ENCODE measurements at places on chromosomes 6 and 20.

- no peak for DNase-seq
Observed at GRCh38 chr20:48897305-48898010, 24.1 kb upstream of the ARFGEF2 start.

GRCh38 chr20:52118016-52118623, 73.5 kb downstream of the ZFP64 start:
- no peak for DNase-seq

DNA sequence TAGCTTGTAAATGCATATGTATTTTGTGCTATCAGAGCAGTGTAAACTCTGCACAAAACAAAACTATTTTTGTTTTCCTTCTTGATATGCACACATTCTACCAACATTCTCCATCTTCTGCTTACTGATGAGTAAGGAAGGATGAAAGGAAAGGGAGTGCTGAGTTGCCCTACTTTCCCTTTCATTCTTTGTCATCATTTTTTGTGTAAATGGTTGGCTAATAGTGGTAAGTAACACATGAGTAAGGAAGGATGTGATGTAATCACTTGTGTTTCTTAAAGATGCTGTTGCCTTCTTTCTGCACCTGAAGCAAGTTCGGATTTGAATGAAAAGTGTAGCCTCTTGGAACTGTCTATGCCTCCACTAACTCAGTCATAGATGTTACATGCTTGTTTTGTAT, 4.6 kb upstream of the REV3L start:
- no peak for DNase-seq

- DNase-seq = no peak
Observed at GRCh38 chr6:22392711-22393110, 95.9 kb upstream of the PRL start.

DNA sequence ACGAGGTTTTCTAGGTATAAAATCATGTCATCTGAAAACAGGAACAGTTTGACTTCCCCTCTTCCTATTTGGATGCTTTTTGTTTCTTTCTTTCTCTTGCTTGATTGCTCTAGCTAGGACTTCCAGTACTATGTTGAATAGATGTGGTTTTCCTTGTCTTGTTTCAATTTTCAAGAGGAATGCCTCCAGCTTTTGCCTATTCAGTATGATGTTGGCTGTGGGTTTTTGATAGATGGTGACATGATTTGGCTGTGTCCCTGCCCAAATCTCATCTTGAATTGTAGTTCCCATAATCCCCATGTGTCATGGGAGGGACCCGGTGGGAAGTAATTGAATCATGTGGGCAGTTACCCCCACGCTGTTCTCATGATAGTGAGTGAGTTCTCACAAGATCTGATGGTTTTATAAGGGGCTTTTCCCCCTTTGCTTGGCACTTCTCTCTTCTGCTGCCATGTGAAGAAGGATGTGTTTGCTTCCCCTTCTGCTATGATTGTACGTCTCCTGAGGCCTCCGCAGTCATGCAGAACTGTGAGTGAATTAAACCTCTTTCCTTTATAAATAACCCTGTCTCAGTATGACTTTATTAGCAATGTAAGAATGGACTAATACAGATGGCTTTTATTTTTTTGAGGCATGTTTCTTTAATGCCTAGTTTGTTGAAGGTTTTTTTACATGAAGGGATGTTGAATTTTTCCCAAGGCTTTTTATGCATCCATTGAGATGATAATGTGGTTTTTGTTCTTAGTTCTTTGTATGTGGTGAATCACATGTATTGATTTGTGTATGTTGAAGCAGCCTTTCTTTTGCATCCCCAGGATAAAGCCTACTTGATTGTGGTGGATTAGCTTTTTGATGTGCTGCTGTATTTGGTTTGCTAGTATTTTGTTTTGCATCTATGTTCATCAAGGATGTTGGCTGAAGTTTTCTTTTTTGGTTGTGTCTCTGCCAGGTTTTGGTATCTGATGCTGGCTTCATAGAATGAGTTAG, 239.1 kb downstream of the THBS2 start:
- DNase-seq = no peak

DNA sequence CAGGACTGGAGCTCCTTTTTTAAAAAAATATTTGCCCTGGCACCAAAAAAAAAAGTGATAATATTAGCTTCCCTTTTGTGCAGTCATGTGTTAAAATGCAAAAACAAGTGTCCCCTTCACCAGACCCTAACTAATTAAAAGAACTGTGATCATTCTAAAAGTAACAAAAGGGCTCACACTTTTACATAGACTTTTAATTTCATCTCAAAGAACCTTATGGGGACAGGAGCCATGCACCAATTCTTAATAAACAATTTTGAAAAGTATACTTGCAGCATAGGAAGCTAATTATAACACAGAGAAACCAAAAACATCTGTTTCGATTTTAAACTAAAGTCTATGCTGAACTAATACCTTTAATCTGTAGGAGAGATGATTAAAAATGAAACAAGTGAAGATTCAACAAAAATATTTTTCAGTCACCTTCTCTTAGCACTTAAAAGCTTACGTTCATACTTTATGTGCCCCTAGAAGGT, 17.3 kb downstream of the STX7 start:
- no peak for DNase-seq

GRCh38 chr6:80357674-80358073, 251.2 kb downstream of the BCKDHB start:
- no peak for DNase-seq

- no peak for DNase-seq
Observed at GRCh38 chr20:1508574-1508973, 17.4 kb upstream of the SIRPB2 start.

DNA sequence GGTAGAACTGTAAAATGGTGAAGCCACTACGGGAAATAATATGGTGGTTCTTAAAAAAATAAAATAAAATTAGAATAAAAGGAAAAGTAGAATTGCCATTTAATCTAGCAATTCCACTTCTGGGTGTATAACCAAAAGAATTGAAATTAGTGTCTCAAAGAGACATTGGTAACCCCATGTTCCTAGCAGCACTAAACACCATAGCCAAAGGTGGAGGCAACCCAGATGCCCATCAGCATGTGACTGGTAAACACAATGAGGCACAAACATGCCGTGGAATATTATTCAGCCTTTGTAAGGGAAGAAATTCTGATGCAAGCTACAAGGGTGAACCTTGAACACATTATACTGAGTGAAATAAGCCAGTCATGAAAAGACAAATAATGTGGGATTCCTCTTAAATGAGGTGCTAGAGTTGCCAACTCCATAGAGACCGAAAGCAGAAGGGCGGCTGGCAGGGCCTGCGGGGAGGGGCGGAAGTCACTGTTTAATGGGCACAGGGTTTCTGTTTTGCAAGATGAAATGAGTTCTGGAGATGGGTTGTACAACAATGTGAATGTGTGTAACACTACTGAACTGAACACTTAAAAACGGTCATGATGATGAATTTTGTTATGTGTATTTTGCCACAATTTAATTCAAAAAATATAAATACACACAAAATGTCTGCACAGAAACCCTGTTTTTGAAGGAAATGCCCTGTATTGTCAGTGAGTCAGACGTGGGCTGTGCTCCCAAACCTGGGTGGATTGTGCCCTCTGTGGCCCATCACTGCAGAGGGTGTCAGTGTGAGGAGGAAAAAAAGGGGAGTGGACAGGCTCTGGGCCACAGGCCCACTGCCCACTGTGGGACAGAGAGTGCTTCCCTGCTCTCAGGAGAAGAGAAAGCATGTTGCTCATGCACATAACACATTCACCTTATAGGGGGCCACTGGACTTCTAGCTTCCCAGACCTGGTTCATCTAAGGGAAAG, 49.6 kb upstream of the CD93 start:
- no peak for DNase-seq

DNA sequence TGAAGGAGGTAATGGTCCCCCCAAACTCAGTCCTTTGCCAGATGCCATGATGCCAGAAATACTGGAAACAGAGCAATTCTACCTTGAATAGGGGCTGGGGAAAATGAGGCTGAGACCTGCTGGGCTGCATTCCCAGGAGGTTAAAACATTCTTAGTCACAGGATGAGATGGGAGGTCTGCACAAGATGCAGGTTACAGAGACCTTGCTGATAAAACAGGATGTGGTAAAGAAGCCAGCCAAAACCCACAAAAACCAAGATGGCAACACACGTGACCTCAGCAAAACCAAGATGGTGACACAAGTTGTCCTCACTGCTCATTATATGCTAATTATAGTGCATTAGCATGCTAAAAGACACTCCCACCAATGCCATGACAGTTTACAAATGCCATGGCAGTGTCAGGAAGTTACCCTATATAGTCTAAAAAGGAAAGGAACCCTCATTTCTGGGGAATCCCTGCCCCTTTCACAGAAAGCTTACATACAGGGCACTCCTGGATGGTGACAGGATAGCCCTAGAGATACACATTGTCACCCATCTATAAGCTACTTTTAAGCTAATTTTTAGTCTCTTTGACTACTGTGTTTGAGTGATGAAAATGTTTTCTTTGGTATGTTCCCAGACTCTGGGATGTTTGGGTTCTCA, 979.7 kb downstream of the TBC1D32 start:
- no peak for DNase-seq

GRCh38 chr6:161127071-161127740, 135.6 kb downstream of the MAP3K4 start:
- no peak for DNase-seq

DNA sequence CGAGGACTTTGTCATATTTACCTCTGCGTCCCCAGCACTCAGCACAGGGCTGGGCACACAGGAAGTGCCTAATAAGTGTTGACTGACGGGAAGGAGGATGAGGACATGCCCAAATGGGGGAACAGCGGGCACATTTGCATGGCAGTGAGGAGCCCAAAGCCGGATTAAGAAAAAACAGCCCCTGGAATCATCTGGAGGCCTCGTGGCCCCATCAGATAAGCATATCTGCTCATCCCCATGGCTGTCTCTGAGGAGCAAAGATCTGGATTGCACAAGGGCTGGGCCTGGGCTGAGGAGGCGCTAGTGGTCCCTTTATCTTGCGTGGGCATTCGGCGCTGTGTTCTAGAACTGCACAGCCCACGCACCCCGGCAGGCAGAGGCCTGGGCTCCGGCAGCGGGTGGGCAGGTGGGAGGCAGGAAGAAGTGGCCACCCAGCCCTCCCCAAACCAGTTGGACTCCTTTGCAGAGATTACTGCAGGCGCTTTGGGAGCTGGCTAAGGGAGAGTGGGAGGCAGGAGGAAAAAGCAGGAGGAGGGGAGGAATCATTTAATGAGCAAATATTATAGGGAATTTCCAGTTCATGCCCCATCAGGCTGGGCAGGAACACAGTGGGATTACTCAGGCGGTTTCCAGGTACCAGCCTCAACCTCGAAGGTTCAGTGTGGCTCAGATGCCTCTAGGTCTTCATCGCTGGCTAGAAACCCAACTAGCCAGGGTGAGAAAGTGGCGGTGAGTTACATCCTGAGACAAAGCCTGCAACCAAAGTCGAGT, 108.1 kb downstream of the CEBPB start:
- no peak for DNase-seq

GRCh38 chr6:139027620-139028182, 844 bp upstream of the ABRACL start:
- no peak for DNase-seq

GRCh38 chr20:7772371-7772770, 167.9 kb downstream of the HAO1 start:
- DNase-seq = no peak

DNA sequence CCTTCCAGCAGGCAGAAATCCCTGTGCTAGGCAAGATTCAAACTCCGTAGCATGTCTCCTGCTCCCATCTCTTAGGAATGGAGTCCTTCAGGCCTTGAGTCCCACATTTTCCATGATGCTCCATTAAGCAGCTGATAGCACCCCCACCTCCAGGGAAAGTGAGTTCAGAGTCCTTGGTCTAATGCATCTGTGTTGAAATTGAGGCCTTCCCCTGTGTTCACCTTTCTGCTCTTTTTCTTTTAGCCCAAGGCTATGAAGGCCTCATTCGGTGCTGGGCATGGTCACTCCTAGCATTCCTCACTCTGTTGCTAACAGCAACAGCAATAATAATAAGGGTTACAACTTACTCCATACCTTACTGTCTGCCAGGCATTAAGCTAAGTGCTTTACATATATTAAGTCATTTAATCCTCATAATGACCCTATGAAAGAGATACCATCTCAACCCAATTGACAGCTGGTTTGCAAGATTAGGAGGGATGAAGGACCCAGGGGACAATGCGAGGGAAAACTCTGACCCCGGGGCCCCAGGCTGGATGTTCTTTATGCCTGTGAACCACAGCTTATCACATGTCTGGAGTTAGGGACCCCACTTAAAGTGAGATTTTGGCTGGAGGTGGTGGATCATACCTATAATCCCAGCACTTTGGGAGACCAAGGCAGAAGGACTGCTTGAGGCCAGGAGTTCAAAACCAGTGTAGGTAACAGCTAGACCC, 17.5 kb upstream of the PANK2 start:
- no peak for DNase-seq

GRCh38 chr20:45983279-45983743, 11.3 kb upstream of the ZNF335 start:
- DNase-seq = no peak

GRCh38 chr6:37381579-37381978, 27.8 kb downstream of the RNF8 start:
- DNase-seq = peak; percentile 2

GRCh38 chr6:91310178-91310577, 723.3 kb upstream of the MAP3K7 start:
- no peak for DNase-seq

DNA sequence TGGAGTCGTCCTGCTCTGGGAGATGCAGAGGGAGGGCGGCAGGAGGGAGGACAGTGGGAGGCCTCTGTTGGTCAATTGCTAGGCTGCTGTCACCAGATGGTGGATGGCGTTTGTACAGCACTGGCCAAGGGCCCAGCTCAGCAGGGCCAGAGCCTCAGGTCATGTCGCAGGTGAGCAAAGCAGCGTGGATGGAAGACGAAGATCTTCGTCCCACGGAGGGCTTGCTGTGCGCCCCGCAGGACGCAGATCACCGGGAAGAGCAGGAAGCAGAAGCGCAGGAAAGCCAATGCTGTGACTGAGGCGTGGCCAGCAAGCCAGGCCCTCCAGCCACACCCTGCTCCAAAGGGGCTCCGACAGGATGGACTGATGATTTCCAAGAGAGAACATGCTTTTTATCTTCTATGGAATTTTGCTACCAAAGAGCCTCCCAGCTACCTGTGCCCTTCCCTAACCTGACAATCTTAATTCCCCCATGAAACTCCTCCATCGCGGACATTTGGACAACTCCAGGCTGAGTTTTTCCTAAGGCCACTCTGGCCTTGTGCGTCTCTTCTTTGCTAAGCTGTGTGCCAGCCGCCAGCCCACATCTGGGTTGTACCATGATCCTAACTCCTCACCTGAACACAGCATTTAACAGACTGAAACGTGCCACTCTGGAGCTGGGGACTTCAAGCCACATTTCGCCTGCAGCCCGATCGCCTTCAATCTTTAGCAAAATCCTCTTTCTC, 3.5 kb upstream of the SLCO4A1 start:
- no peak for DNase-seq

GRCh38 chr6:107129370-107129925, 14.1 kb upstream of the BEND3 start:
- no peak for DNase-seq

DNA sequence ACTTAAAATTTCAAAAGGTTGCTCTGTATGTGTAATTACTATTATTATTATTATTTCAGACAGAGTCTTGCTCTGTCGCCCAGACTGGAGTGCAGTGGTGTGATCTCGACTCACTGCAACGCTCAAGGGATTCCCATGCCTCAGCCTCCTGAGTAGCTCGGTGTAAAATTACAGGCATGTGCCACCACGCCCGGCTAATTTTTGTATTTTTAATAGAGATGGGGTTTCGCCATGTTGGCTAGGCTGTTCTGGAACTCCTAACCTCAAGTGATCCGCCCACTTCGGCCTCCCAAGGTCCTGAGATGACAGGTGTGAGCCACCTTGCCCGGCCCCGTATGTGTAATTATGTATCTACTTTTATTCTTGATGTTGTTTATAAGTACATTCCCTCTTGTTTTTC, 65.3 kb upstream of the ZNF217 start:
- no peak for DNase-seq

Data from stimulated activated CD8-positive, alpha-beta memory T cell treated with anti-CD3 and anti-CD28 coated beads, Interleukin-12 subunit alpha, Interleukin-12 subunit beta, amount 100 ng/mL, for 1 hour (primary cell).